ENCODE measurements at places on chromosomes 2 and 18. TPM values are rescaled to one million over a fixed set of nuclear protein-coding genes. Genes with fewer than 3 reads are reported as not detected.

Gene SPEG
- total RNA-seq = 18.6 TPM

Gene CERS6
- 32.7 TPM for total RNA-seq

- no peak for DNase-seq
Measured at GRCh38 chr2:188322569-188323551, 31.2 kb downstream of the GULP1 start.

Gene SSB
- 215 TPM for total RNA-seq

DNA sequence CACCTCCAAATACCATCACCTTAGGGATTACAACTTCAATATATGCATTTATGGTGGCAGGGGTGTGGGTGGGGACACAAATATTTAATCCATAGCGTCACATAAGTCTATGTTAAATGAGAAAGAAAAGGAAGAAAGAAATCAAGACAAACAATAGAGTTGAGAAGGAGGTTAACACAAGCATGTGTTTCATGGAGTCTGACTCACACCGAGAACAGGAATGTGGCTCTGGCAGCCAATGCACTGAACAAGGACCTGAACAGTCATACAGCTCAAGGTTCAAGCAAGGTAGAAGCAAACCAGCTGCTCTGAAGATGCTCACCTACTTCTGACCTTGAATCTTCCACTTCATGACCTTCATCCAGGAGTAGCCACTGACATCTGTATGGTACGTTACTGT is 36.2 kb upstream of the LPIN1 start:
- DNase-seq = no peak

DNA sequence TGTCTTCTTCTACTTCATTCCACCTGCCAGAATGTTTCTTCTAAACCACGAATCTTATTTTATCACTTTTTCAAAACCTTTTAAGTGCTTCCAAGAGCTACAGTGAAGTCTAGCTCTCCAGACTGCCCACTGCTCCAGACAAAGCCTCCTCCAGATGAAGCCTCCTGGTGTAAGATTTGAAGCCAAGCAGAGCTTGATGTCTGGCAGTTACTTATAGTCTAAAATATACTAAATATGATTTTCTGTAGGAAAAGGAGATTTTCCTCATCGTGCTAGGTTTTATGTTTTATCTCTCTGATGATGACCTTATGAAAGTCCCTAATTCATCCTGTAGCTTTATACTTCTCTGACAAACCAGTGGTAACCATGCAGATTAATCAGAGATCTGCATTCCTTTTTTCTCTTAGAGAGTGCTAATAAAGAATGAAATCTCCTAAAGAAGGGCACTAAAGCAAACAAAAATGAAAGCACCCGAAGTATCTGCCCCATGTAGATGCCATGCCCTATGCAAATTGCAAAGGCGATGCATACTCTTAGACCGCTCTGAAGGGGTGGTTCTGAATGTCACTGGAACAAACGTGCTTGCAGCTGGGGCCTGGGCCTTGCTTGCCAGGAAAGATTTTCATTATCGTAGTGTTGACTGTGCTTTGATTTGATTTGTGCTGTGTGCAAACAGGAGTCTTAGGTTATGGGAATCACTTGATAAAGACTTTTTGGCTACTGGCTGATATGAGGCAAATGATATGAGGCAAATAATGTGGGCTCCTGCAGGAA is 314.2 kb downstream of the PID1 start:
- DNase-seq = no peak
